ENCODE measurements at places on chromosomes 6 and 20.

DNA sequence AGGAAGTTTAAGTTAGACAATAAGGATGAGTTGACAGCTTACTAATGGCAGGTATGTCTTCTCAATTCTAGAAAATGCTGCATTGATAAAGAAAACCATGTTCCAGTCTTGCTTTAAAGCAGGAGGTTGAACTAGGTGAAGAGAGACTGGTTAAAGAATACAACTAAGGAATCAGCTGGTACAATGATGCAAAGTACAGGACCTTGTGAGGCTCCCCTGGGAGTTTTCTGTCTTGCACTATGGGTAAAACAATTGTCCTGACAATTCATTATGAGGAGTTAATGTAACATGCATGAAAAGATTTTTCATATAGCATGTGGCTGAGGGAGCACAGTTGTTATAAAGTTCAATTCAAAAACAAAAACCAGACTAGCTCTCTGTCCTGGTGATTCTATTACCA lies 157.2 kb downstream of the BMP2 start:
- no peak for DNase-seq

DNA sequence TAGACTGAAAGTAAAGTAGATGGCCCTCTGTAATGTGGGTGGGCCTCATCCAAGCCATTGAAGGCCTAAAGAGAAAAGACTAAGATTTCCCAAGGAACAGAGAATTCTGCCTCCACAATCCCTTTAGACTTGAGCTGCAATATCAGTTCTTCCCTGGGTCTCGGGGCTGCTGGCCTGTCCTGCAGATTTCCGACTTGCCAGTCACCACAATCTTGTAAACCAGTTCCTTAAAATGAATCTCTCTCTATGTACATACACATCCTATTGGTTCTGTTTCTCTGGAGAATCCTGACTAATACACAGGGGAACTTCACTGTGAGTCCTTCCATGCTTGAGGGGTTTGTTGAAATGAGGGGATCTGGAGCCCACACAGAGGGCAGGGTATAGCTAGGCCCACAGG lies 12.9 kb downstream of the CCDC170 start:
- DNase-seq: no peak

DNA sequence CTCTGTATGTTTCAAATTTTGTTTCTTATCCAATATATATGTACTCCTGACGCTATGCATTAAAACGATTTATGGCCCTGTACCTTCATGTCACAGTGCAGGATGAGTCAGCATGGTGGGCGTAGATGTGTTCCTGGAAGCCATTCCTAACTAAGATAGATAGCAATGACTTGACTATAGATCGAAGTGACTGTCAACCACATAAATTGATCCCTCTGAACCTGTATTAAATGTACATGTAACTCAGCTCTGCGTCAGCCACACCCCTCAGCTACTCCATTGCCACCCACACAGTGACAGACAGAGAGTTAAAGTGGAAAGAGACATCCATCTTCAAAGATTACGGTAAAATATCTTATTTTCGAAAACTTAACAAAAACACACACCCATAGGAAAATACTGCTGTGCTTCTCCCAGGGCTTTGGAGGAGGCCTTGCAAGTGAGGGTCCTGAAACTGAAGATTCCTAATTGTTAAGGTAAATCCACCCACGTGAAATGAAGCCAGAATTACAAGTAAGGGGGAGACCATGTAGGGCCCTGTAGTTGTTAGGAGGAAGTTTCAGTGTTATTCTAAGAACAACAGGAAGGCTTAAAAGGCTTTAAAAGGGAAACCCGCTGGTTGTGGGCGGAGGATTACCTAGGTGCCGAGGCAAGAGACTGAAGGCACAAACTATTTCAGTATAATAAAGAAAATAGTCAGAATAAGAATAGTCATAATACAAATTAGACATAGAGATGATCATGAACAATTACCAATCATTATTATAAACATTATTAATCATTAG lies 10.3 kb upstream of the RAD21L1 start:
- peak; percentile 46 for DNase-seq

- DNase-seq: no peak
These were observed 78.5 kb downstream of the PHF3 start for GRCh38 chr6:63714091-63714490.

GRCh38 chr6:127791779-127792528 lies 108.9 kb downstream of the THEMIS start:
- no peak for DNase-seq

GRCh38 chr20:38426006-38426897 lies 8.9 kb downstream of the SNHG17 start:
- DNase-seq: peak; percentile 24

DNA sequence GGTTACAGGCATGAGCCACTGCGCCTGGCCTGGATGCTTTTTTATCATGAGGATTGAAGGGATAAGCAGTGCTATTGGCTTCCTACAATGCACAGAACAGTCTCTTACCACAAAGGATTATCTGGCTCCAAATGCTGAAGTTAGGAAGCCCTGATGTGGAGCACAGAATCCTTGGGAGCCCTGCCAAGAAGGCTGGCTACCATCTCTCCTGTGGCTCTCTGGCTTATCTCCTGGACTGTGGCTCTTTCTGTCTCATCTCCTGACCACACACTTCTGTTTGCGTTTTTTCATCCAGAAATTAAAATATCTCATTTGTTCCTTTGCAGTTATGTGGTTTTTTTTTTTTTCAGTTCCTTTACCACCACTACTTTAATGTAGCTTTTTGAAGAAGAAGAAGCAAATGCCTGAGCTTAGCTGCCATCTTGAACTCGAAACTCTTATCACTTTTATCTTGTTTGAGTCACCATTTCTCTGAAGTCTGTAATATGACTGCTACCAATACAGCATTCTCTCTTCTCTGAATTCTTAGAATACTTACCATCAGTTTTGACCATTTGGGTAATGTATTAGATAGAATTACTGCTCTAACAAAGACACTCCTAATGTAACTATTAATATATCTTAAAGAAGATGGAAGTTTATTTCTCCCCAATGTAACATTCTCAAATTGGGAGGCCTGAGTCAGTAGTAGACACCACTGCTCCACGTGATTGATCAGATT lies 1044.7 kb downstream of the KIF16B start:
- DNase-seq: peak; percentile 82

DNA sequence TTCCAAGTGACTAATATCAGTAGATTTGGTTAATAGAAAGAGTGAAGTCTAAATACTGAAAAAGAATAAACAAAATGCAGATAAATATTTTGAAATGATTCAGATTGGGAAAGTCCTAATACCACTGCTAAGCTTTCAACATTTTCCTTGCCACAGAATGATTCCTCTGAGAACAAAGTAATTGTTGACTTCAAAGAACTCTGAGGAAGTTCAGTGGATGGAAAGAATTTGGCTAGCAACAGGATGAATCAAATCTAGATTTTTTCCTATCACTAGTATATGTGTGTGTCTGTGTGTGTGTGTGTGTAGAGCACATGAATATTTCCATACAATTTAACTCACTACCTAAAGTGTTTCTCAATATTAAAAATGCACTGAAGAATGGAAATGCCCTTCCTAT lies 107.9 kb upstream of the PREP start:
- no peak for DNase-seq

- no peak for DNase-seq
These were observed 499 bp downstream of the TTI1 start for GRCh38 chr20:38032585-38033329.

DNA sequence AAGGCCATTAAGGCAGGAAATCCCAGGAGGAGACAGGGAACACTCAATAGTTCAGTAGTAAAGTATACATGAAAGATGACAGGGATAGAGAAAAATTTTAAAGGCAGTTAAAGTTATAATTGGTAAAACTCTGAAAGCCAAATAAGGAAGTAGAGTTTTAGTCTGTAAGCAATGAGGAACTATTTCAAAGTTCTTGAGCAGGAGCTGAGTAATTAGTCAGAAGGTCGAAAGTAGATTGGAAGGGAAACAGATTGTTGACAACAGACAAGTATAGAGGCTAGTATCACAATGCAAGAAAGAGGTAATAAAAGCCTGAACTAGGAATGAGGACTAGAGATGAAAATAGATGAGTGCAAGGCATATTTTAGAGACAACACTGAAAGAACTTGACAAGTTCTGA lies 150.3 kb downstream of the CDK19 start:
- DNase-seq: peak; percentile 19

GRCh38 chr6:125222531-125223455 lies 69.2 kb downstream of the TPD52L1 start:
- no peak for DNase-seq

DNA sequence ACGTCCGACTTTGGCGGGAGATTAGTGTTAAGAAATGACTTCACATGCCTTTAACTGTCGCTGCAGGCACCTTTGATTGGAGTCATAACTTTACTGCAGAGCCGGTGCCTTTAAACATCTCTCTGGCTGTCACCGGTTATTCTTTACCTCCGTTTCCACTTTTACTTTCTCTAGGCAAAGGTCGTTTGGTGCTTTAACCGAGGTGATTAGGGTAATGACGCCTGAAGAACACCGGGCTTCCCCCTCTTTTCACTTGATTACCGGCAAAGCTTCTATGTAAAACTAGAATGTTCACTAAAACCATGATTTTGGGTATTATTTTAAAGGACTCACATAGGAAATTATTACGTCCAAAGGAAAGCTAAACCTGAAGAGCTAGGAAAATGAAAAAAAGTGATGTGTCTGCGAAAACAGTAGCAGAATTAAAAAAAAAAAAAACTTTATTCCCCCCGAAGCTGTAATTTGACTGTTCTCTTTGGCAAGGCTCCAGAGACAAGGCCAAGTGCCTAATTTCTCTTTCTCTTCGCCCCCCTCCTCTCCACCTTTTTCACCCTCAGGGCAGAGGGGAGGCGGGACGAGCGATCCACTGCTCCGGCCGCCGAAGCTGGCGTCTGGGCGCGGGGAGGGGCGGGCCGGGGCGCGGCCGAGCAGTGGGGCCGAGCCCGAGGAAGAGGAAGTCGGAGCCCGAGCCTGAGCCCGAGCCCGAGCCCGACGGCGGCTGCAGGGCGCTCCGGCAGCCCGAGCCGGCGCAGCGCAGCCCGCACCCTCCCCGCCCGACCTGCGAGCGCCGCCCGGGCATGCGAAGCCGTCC lies at the start of gene PLEKHG1:
Gene PLEKHG1 (plus strand): TSS at position 687 of the 811 bp plus-strand sequence. CDS start 133,797 bp downstream, outside the sequence.
- peak; percentile 57 for DNase-seq

DNA sequence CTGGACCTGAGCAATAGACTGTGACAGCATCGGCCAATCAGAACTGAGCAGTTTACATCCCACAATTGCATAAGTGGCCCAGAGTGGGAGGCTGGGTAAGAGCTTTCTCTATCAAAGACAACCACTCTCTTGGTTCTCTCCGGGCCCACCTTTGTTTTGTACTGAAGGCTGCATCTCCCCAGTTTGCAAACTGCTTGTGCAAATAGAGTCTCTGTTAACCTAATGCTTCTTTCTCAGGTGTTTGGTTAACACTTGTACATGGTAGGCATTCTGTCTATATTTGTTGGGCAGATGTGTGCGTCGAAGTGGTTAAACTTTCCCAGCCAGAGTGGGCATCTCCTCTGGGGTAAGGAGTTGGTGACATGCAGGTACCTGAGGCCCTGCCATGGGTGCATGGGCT lies 177.1 kb downstream of the CDH26 start:
- DNase-seq: no peak

- DNase-seq: peak; percentile 28
These were observed 306.9 kb downstream of the DHX35 start for GRCh38 chr20:39268981-39269461.

- no peak for DNase-seq
These were observed 630 bp downstream of the LIME1 start for GRCh38 chr20:63736893-63737694.

- DNase-seq: no peak
These were observed 329.8 kb upstream of the FLRT3 start for GRCh38 chr20:14667226-14667625.

DNA sequence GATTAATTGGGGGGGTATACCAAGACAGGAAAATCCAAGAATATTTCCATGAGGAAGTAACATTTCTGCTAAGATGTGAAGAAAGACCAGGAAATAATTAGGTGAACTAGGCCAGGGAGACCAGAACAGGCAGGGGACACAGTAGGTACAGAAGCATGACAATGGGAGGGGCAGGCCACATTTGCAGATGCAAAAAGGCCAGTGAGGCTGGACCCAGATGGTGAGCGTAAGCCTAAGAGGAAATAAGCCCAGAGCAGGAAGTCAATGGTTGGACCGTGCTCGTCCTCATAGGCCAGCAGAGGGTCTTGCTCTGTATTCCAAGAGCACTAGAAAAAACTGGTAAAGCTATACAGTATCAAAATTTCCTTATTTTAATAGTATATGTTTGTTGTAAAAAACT lies 9.4 kb downstream of the CEP162 start:
- no peak for DNase-seq

DNA sequence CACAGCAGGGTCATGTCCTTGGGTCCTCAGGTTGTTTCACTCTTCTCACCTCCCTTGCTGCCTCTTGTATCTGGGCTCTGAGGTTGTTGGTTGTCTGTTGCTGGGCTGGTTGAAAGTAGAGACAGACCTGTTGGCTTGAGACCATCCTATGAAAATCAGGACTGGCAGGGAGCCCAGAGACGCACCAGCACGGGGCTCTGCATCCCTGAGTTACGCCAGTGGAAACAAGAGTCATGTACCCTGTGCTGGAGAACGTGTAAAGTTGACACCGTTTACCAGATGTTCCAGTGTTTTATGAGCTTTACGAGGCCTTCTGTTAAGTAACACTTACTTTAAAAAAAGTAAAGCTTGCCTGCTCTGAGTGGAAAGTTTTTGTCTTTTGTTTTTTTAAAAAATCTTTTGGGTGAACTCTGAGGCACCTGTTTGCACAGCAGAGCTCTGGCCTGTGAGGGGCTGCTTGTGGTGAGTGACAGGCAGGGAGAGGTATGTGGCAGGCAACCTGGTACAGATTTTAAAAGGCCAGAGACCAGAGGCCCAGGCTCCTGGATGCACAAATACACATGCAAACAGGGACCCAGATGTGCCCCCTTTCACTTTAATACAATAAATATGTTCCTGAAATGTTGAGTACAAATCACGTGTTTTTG lies 260.0 kb upstream of the SUPT3H start:
- DNase-seq: no peak

DNA sequence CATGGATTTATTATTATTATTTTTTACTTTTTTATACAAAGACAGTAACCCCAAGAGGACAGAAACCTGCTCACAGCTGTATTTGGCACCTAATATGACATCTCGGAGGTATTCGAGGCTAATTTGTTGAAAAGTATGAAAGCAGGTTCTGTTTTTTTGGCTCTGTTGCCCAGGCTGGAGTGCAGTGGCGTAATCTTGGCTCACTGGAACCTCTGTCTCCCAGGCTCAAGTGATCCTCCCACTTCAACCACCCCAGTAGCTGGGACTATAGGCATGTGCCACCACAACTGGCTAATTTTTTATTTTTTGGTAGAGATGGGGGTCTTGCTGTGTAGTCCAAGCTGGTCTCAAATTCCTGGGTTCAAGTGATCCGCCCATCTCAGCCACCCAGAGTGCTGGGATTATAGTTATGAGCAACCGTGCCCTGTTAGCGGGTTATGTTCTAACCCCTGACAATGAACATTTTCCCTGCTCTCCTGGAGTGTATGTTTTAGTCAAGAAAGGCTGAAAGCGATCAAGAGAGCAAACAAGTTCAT lies 53.7 kb upstream of the ZNF217 start:
- no peak for DNase-seq
